ENCODE measurements at places on chromosomes 1 and 21. TPM values are rescaled to one million over a fixed set of nuclear protein-coding genes. Genes with fewer than 3 reads are reported as not detected.
A peak's percentile ranks its signal among the peaks of the same experiment; 100 is the strongest.

- DNase-seq: no peak
Measured at GRCh38 chr1:214241060-214241459, 39.9 kb upstream of the SMYD2 start.

Gene AVPR1B
- total RNA-seq: not detected

Gene HRNR
- not detected for total RNA-seq

DNA sequence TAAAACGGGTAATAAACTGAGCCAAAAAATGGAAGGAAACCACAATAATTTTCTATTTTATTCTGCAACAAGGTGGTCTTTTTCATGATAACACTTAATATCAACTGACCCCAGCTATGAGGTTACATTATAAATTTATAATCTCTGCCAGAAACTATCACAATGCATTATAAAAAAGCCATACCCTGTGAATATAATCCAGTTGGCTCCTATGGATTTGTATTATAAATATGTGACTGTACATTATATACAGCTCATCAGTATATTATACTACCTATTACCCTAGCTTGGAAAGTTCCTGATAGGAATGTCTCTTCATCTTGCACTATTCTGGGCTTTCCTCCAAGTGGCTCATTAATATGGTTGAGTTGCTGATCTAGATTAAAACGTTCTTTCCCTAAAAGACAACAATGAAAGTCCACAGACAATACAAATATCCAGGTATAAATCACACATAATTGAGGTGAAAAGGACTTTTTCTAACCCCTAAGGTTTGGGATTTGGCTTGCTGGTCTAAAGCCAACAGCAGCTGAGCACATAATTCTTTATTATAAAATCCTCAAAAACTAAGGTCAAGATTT lies 487.7 kb downstream of the TTLL7 start:
- no peak for DNase-seq

Gene VPS72
- total RNA-seq: 29.2 TPM

Gene RNU1-4
- under 0.01 TPM for total RNA-seq

DNA sequence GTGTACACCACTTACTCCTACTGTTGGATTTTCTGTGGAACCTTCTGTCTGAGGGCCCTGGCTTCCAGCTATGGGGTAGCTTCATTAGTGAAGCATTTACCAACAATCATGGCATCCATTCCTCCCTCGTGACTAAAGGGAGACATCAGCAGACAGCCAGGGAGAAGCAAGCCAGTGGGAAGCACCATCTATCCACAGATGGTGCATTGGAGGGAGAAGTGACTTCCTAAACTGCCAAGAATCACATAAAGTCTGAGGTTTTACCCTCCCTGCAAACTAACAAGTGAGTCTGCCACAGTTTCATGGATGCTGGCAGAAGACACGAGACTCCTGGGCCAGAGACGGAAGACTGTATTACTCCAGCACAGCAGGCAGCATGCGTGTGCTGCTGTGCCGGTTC lies 31.4 kb downstream of the UMODL1 start:
- DNase-seq: no peak

Gene TNNT2
- total RNA-seq: 98.3 TPM

DNA sequence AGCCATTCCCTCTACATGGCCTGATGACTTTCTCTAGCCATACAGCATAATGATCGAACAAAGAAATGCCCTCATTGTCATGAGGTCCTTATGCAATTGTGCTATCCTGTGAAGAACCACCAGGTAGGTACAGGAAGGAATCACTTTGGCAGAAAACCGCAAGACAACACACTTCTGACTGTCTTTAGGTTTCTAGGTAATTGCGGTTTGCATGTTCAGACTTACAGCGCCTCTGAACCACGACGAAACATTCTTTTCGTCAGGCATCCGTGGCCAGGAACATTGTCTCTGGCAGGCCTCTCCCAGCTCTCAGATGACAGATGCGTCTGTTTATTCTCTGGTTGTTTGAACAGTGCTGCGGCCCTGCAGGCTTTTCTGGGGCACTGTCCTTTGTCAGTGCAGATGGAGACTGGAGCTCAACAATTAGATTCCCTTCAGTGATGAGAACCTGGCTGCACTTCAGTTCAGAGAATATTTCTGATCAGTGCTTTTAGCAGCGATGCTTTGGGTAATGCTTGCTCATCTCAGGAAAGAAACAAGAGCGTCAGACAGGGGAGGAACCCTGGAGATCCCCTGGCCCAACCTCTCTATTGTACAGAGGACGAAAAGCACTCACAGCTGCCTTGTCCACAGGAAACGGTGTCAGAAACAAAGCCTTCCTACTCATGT lies 63.4 kb downstream of the B3GALT5 start:
- DNase-seq: peak; percentile 95

DNA sequence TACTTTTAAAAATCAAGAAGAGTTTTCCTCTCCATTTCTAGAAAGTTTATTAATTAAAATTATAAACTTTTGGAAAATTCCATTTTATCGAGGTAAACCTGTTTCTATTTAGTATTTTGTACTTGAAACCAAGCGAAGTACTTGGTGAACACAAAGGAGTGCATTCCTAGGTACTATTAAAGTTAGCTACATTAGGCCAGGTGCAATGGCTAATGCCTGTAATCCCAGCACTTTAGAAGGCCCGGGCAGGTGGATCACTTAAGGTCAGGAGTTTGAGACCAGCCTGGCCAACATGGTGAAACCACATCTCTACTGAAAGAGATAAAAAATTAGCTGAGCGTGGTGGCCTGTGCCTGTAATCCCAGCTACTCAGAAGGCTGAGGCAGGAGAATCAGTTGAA lies 292.2 kb downstream of the NTNG1 start:
- no peak for DNase-seq

DNA sequence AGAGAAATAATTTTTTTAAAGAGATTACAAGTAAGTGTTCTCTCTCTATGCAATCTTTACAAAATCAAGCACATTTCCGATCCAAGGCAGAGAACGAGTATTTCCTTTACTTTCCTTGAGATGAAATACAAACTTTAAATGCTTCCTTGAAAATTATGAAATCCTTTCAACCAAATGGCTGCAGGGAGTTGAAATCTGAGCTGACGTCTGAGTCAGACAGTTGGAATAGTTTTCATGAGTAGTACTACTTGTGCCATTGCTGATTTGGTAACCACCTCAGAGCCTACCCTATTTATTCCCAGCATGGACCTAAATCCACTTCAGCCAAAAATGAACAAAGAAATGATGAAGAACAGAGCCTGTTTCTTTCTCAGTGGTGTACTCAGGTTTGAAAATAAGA lies 183.6 kb downstream of the GIPC2 start:
- peak; percentile 79 for DNase-seq

DNA sequence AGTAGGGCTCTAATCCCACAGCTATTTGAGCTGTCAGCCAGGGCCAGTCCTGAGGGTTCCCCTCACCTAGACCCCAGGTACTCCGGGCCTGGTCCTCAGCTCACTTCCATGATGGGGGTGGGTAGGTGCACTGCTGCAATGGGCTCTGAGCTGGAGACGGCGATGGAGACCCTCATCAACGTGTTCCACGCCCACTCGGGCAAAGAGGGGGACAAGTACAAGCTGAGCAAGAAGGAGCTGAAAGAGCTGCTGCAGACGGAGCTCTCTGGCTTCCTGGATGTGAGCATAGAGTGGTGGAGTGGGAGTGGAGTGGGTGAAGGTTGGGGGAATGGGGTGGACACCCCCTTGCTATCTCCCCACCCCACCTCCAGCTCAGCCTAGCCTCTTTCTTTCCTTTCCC lies 2.1 kb downstream of the S100A1 start:
- DNase-seq: no peak

GRCh38 chr1:22043198-22043769 lies 9.2 kb upstream of the CDC42 start:
- peak; percentile 69 for DNase-seq

DNA sequence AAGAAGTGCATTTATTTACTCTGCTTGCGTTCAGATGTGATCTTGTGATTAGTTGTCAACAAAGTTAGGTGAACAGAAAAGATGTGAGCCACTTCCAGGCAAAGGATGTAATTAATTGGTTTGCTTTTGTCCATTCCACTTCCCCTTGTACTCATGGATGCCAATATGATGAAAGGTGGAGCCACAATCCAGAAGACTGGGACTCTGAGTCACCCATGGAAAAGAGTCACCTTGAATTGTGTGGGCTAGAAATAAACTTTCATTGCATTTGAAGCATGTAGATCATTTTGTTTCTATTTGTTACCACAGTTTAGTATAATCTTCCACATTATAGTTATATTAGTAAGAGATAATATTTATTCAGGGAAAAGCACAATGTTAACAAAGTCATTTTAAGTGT lies 684.2 kb downstream of the LTN1 start:
- DNase-seq: no peak

DNA sequence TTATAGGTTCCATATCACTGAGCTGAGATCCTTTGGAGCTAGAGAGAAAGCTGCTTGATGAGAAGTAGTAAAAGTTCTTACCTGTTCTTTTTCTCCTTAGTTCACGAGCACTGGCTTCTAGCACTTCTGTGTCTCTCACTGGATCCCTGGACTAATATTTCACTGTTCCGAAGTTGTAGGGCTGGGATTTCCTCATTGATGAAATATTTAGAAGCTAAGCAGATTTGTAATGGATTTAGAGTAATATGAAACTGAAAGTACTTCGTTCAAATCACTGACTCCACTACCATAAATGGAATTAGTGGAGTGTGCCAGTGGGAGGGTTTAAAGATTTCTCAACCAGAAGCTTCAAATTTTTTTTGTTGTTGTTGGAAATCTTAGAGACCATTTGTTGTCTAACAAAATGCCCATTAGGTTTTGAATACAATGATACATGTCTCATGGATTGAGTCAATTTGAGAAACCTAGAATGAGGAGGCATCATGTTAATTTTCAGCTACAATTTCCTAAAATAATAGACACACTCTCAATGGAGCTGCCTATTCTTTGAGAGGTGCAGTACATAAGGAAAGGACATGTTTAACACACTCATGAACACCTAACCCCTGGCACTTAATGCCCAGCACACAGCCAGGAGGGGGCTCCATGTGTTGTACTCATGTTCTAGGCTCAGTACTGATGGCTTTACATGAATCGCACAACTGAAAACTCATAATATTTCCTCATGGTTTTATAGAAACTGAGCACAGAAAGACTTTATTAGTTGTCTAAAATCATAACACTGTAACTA lies at the start of gene GBP1:
TSS of gene GBP1 (minus strand) at position 130 of the 790 bp plus-strand sequence. CDS start 1,974 bp downstream, outside the sequence.
- DNase-seq: no peak

- no peak for DNase-seq
Measured at GRCh38 chr21:15495965-15496364, 233.8 kb upstream of the USP25 start.

Gene GJA8
- total RNA-seq: not detected

DNA sequence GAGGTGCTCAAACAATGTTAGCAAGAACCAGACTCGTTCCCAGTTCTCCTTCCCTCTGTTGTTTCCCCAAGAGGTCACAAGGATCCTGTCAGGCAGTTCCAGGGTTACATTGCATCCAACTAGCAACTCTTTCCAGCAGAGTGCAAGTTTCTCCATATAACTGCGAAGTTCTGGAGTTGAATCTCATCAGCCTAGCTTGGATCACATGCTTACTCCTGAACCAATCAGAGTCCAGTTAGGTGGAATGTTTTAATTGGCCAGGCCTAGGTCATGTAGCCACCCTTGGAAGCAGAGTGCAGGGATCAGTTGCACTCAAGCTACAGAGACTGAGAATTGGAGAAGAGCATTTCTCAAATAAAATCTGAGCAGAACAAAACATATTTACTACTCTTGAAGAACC lies 15.9 kb upstream of the PIK3R3 start:
- no peak for DNase-seq

DNA sequence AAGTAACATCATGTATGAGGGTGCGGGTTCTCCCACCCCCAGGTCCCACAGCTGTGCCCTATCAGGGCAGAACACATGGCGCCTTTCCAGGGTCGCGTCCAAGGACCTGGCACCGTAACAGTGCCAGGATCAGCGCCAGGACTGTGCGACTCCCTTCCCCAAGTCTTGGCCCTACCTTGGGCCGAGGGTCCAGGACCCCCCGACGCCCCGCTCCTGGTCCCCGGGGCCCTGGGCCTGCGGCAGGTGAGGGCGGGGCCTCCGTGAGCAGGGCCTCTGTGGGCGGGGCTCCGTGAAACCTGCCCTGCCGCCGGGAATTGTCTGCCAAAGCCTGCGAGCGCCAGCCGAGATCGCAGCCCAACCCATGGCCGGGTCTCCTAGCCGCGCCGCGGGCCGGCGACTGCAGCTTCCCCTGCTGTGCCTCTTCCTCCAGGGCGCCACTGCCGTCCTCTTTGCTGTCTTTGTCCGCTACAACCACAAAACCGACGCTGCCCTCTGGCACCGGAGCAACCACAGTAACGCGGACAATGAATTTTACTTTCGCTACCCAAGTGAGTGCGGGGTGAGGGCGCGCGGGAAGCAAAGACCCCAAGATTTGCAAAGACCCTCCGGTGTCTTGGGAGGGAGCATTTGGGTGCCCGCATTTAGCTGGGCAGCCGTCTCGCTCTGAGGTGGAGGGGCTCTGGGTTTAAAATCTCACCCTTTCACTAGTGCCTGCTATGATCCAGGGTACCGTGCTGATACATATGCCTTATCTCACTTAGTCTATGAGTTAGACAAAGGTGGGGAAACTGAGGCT lies at the start of gene RHBG:
TSS of gene RHBG (plus strand) at position 323 of the 796 bp plus-strand sequence. CDS start at position 362, 39 bp downstream.
- peak; percentile 34 for DNase-seq

GRCh38 chr1:59718064-59718988 lies 96.4 kb upstream of the HOOK1 start:
- DNase-seq: no peak

DNA sequence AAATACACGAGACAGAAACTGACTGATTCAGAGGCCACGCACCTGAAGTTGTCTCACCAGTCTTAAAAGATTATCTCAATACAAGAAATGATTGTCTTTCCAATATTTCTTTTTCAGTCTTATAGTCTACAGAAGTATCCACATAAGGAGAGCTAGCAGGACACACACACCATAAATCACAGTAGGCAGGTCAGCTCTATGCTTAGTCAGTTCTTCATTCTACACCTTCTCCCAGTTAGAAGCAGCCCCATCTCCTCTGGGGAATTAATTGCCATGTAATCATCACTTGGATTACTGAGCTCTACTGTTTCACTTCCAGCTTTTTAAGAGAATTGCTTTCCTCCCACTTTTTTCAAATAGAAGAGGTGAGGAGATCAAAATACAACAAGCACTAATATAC lies 59.6 kb downstream of the SMYD3 start:
- DNase-seq: no peak

Gene SLC6A17
- total RNA-seq: under 0.01 TPM

GRCh38 chr1:82346141-82346540 lies 545.4 kb downstream of the ADGRL2 start:
- DNase-seq: no peak

DNA sequence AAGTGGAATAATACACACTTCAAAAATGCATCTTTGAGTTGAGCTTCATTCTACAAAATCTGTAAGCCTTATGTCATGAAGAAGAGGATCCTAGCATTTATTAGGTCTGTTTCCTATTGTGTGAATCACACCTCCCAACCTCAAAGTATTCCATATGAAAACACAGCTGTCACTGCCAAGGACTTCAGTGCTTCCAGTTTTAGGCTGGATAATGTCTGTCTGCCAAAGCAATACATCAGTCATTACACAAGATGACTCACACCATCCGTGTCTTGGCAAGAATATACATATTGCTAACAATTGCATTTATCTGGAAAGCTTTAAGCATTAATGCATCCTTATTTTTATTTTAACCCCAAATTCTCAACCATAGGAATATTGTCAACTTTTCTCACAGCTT lies 125.7 kb upstream of the TMPRSS15 start:
- peak; percentile 89 for DNase-seq

- DNase-seq: no peak
Measured at GRCh38 chr1:24409535-24409934, 4.0 kb downstream of the STPG1 start.

Gene GBP6
- total RNA-seq: 34.4 TPM

Gene GBP7
- total RNA-seq: not detected

Measured in tongue (tissue), 3 donors.